ENCODE measurements at places on chromosomes 16 and 17. TPM values are rescaled to one million over a fixed set of nuclear protein-coding genes. Genes with fewer than 3 reads are reported as not detected.

SIRT7 gene
- total RNA-seq, result 57.4 TPM

TP53TG3E gene
- not detected for total RNA-seq

SLC16A5 gene
- 33.8 TPM for total RNA-seq

GRCh38 chr16:47731252-47731651, 270.1 kb downstream of the PHKB start:
- DNase-seq, result no peak

DNA sequence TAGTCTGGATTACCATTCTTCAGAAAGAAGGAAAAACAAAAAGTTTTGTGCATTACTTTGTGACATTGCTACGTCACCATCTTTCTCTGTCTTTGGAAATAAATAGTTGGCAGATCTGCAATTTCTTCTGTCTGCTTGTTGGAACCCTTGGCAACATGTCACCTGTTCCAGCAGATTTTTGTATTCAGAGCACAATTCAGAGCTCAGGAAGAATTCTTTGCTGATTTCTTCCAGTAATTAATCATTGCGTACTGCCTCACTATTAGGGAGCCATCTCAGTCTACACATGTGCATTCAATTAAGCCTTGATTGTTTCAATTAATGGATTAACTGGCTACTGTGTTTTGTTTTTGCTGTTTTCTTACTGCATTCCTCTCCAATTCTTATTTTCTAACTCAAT, 467.2 kb downstream of the CDH8 start:
- no peak for DNase-seq

DNA sequence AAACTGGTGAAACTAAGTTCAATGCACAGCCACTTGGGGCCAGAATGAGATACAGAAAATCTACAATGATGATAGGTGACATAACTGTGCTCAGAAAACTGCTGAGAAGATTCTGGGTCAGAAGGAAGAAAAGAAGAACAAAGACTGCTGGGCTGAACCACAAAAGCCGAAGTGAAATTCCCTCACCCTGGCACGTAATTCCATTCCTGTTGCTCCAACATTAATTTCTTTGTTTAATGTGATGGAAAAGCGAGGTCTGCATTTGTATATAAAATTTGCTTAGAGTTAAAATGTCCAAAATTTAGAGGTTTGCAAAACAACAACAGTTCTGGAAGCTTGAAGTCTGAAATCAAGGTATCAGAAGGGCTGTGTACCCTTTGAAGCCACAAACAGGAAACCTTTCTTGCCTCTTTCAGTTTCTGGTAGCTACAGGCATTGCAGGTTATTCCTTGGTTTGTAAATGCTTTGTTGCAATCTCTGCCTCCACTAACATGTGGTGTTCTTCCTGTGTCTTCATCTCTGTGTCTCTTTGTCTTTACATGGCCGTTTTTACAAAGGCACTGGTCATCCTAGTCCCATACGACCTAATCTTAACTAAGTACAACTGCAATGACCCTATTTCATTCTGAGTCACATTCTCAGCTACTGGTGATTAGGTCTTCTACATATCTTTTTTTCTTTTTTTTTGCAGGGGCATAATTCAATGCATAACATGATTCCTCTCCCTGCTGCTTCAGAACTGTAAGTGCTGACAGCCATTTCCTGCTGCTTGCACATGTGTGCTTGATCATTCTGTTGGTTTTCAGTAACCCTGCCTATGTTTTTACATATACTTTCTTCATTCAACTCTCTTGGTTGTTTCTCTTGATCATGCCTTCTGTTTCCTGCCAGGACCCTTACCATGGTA, 603.0 kb upstream of the CDH8 start:
- DNase-seq, result no peak

Measured in Caco-2 (cell line).